Stimulated activated CD4-positive, alpha-beta T cell treated with anti-CD3 and anti-CD28 coated beads, Interleukin-2, amount 100 ng/mL, for 24 hours (primary cell): ENCODE measurements at places on chromosomes 7 and 10.
A peak's percentile ranks its signal among the peaks of the same experiment; 100 is the strongest.

GRCh38 chr10:131183546-131184045, 127.9 kb downstream of the TCERG1L start:
- DNase-seq: no peak

GRCh38 chr7:102077081-102077480, 209.6 kb upstream of the SH2B2 start:
- DNase-seq: no peak

DNA sequence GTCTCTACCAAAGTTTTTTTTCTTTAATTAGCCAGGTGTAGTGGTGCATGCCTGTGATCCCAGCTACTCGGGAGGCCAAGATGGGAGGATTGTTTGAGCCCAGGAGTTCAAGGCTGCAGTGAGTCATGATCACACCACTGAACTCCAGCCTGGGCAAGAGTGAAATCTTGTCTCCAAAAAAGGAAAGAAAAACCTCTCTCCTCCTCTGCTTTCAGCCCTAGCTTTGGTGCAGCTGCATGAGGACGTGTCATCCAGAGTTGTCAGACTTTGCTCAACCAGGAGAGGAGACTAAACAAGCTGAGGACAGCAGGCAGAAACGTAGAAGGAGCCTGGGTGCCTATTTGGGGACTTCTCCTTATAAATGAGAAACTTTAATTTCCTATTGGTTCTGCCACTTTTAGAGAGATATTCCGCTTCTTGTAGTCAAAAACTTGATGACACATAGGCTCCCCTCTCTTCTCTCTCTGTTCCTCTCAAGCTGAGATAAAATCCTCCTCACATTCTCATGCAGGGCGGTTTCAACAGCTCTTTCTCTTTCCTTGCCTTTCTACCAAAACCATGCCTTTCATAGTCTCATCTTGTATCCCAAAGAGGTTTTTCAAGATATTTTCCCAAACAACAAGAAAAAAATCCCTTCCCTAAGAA, 205.4 kb downstream of the ARHGAP12 start:
- no peak for DNase-seq

DNA sequence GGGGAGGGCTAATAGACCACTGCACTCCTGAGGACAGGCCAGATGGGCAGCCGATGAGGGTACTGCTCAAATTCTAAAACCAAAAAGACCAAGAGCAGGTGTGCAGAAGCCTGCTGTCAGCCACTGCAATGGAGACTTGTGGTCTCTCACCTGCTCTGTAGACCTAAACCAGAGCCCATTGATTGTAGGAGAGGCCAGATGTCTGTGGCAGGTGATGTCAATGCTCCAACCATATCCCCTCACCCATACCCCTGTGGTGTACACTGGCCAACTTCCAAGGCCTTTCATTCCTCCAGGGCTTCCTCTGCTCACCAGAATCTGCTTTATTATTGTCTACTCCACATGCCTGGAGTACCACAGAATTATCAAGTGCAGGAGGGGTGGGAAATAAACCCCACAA, 116.9 kb upstream of the CHST15 start:
- no peak for DNase-seq

- no peak for DNase-seq
Measured at GRCh38 chr10:84416245-84416555, 87.8 kb downstream of the CCSER2 start.

DNA sequence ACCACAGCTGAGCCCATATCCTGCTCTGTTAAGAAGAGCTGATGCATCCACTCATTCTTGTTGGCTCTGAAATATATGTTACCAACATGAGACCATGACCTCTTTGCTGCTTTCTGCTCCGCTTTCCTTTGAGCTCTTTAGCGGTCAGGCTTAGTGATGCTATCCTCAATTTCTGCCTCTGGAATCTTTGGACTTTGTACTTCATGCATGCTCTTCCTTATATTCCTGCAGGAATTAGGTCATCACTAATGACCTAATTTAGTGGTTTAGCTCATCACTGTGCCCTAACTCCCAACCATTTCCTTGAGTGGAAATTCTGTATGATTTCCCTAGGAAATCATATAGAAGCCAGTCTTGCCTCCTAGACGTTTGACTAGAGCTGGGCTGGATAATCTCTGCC, 119.5 kb downstream of the AOAH start:
- DNase-seq: no peak

DNA sequence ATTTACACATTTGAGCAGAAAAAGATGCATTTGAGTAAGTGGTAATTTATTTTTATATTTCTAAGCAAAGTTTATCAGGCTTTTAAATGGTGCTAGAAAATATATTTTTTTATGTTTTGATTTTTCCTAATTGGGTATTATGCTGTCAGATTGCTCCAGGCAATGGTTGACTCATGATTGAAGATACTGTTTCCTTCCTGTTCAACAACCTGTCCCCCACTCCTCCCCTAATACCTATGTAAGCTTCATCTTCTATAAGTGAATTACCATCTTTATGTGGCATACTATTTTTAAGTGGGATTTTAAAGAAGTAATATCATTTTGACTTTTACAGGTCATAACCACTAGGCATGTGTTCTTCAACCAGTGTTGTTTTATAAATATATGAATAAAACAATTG, 21.4 kb downstream of the TSPAN13 start:
- DNase-seq: no peak

DNA sequence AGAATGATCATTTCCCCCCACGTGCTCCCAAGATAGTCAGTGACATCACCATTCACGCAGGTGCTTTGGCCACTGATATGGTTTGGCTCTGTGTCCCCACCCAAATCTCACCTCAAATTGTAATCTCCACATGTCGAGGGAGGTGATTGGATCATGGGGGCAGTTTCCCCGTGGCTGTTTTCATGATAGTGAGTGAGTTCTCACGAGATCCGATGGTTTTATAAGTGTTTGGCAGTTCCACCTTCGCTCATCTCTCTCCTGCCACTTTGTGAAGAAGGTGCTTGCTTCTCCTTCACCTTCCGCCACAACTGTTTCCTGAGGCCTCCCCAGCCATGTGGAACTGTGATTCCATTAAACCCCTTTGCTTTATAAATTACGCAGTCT, 205.4 kb upstream of the SH2B2 start:
- no peak for DNase-seq

- no peak for DNase-seq
Measured at GRCh38 chr7:10022957-10023356, 950.7 kb upstream of the PHF14 start.

GRCh38 chr7:81478664-81479063, 291.2 kb downstream of the HGF start:
- DNase-seq: no peak

- no peak for DNase-seq
Measured at GRCh38 chr7:133830081-133830480, 297.1 kb upstream of the LRGUK start.

- no peak for DNase-seq
Measured at GRCh38 chr10:93445097-93445960, 36.8 kb downstream of the MYOF start.

- DNase-seq: no peak
Measured at GRCh38 chr10:99368646-99369045, 39.5 kb downstream of the CNNM1 start.

DNA sequence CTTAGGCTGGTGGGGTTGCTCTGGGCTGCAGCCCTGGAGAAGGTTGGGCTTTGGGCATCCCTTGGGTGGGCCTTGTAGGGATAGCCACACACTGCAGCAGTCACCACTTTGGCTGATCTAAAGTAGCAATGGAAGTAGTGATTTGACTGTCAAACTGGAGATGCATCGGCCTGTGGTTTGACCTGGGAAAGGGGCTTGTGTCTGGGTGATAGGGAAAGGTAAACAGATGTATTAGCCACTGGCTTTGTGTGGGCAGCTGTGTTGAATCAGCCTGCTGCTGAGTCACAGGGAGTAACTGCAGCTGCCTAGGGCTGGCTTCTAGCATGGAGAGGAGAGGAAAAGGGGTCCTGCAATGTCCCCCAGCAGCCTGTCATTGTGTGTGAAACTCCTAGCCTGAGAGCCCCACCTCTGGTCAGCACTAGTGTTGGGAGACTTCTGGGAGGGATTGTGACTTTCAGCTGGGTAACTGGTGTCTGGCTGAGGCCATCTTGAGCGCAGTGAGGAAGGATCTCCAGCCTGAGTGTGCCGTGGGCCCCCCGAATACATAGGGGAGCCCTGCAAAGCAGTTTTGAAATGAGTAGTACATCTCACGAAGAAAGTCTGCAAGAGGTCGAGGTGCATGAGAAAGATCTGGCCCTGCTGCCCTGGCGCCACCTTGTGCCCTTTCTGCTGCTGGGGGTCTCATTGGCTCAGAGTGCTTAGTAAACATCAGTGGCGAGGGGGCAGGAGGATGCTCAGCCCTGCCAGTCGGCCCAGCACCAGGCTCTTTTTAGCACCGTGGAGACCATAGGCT, 117.3 kb downstream of the FANK1 start:
- peak; percentile 22 for DNase-seq

- peak; percentile 67 for DNase-seq
Measured at GRCh38 chr10:119253433-119254174, 46.2 kb downstream of the GRK5 start.

- no peak for DNase-seq
Measured at GRCh38 chr7:513521-514166, 6.0 kb downstream of the PDGFA start.

DNA sequence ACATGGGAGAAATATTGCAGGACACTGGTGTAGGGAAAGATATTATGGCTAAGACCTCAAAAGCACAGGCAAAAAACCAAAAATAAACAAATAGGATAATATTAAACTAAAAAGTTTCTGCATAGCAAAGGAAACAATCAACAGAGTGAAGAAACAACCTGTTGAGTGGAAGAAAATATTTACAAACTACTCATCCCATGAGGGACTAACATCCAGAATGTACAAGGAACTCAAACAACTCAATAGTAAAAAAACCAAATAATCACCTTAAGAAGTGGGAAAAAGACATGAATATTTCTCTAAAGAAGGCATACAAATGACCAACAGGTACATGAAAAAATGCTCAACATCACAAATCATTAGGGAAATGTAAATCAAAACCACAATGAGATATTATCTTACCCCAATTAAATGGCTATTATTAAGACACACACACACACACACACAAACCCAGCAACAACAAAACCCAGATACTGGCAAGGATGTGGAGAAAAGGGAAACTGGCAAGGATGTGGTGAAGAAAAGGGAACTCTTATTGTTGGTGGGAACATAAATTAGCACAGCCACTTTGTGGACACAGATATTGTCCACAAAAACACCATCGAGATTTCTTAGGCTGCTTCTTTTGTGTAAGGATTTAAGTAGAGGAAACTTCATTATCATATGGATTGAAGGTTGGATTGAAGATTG, 9.8 kb upstream of the RAB18 start:
- DNase-seq: no peak

- no peak for DNase-seq
Measured at GRCh38 chr10:84876116-84876999, 548.0 kb downstream of the CCSER2 start.

DNA sequence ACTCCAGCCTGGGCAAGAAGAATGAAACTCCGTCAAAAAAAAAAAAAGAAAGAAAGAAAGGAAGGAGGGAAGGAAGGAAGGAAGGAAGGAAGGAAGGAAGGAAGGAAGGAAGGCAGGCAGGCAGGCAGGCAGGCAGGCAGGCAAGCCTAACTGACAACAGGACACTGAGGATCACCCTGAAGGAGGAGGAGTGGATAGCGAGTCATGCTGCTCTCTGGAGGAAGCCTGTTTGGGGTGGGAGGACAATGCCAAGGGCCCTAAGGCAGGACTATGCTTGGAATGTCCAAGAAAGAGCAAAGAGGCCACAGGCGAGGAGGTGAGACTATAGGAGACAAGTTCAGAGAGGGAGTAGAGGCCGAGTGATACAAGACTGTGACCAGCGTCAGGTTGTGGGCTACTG, 107.0 kb upstream of the PARD3 start:
- DNase-seq: no peak

GRCh38 chr7:139776486-139777132, 1.2 kb downstream of the HIPK2 start:
- no peak for DNase-seq

DNA sequence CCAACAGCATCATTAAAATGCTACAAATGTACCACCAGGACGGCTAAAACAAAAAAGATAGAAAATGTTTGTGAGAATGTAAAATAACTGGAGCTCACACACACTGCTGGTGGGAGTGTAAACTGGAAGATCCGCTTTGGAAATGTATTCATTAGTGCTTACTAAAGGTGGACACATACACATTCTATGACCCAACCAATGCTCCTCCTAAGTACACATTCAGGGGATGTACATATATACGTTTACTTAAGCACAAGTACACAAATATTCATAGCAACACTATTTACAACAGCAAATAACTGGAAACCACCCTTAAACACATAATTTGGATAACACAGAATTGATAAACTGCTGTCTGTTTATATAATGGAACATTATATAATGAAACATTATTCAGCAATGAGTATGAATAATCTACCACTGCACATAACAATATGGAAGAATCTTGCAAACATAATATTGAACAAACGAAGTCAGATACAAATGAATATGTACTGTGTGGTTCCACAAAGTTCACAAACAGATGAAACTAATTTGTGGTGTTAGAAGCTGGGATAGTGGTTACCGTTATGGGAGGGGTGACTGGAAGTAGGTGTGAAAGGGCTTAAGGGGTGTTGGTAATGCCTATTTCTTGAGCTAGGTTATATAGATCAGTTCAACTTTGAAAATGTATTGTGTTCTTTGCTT, 52.1 kb downstream of the STRA8 start:
- no peak for DNase-seq

DNA sequence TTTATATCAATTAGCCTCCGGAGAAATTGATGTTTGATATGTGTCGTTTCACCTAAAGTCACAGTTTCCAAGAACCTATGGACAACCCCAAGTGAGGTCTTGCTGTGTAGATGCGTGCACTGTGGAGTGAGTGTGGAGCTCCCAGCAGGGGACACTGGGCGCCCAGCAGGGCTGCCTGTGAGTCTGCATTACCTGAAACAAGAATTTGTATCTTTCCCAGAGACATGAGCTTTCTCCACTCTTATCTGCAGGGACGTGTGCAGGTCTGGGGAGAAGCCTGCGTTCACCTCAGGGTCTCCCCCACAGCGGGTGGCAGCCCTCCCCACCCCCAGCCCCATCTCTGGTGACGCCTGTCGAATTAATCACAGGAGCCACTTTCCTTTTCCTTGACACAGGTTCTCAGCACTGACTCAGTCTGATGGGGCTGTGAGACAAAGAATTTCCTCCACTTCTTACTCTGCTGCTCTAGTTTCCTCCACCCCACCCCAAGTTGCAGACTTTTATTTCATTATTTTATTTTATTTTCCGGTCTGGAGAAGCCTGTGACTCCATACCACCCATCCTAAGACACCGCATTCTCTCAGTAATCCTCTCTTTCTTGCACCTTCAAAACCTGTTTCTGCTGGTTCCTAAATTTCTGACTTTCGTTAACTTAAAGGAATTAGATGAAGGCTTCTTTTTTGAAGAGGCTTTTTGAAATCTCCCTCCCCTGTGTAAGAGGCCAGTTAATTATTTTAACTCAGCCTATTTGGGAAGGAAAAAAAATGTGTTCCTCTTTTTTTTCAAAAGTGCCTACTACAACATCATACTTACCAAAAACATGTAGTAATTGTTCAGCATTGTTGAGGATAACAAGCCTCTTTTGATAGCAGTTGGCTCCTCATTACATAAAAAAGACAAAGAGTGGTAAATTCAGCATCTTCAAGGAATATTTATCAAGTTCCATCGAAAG, 17.0 kb upstream of the INSIG1 start:
- peak; percentile 30 for DNase-seq

- no peak for DNase-seq
Measured at GRCh38 chr10:122141821-122142640, 129.1 kb upstream of the BTBD16 start.
